Activated CD4-positive, alpha-beta T cell treated with anti-CD3 and anti-CD28 coated beads, Interleukin-2, amount 10 ng/mL, durations not matched to agents 7 days and 5 days (primary cell): ENCODE measurements at places on chromosomes 3 and 15.

GRCh38 chr3:182516597-182517336 is 276.5 kb upstream of the ATP11B start:
- no peak for DNase-seq

DNA sequence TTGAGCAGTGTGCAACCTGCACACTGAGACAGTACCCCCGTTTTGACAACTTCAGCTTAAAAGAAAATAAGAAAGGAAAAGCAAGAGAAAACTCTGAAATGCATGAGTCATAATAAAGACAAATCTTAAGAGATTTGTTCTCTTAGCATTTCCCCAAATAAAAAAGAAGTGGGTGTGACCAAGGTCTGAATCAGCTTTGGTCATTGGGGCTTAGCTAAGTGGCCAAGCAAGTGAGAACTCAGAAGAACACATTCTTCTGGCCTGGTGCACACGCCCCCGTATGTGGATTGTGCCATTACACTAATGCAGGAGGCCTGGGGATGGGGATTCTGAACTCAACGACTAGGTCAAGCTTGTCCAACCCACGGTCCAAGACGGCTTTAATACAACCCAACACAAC is 56.9 kb upstream of the PDZRN3 start:
- DNase-seq: no peak

GRCh38 chr3:87957575-87957974 is 101.2 kb downstream of the CGGBP1 start:
- DNase-seq: no peak

DNA sequence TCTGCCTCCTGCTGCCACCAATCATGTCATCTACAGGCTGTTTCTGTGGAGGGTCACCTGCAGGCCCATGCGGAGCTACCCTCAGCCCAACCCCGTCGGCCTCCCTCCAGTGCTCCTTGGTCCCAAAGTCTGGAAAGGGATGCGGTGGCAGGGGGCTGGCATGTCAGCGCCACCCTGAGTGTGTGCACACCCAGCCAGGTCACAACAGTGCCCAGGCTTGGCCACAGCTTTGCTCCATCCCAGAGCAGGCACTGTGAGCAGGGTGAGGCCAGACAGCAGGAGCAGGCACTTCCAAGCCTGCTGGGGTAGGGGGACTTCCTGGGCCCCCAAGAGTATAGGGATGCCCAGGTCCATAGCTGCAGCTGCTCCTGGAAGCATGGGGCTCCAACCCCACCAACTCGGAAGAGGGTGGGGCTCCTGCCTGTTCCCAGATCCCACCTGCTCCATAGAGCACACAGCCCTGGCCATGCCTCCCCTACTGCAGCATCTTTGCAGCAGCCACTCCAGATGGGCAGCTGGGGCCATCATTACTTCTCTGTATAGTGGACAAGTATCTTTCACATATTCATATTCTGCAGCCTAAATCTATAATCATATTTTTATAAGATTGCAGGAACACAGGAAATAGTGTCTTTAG is 109.3 kb downstream of the CBLB start:
- DNase-seq: no peak

GRCh38 chr15:73872346-73872745 is 1.0 kb upstream of the TBC1D21 start:
- DNase-seq: no peak

DNA sequence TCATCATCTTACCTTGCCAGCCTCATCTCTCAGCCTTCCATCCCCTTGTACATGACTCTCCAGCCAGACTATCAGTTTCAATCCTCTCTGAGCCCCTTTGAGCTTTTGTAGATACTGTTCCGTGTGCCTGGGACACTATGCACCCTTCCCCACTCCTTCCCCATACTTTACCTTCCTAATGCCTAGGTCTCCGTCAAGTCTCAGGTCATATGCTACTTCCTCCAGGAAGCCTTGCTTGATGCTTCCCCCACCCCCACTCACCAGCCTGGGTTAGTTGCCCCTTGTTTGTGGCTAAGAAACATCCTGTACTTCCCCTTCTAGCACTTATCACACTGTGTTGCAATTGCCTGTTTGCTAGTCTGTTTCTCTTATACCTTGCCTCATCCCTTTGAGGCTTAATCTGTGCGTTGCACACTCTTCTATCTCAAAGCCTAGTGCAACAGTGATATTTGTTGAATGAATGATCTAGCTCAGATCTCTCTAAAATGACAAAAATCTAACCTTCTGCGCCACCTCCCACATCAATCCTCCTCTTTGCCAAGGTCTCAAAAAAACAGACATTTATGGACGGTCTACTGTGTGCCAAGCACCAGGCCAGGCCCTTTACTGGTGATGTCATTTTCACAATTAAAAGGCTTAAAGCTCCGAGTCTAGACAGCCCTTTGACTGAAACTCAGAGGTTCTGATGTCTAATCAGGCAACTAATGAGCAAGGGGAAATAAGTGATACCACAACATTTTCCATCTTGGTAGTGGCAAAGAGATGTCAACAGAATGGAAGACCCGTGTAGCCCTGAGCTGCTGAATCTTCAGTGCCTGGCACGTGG is 6.5 kb upstream of the USP3 start:
- peak; percentile 76 for DNase-seq

DNA sequence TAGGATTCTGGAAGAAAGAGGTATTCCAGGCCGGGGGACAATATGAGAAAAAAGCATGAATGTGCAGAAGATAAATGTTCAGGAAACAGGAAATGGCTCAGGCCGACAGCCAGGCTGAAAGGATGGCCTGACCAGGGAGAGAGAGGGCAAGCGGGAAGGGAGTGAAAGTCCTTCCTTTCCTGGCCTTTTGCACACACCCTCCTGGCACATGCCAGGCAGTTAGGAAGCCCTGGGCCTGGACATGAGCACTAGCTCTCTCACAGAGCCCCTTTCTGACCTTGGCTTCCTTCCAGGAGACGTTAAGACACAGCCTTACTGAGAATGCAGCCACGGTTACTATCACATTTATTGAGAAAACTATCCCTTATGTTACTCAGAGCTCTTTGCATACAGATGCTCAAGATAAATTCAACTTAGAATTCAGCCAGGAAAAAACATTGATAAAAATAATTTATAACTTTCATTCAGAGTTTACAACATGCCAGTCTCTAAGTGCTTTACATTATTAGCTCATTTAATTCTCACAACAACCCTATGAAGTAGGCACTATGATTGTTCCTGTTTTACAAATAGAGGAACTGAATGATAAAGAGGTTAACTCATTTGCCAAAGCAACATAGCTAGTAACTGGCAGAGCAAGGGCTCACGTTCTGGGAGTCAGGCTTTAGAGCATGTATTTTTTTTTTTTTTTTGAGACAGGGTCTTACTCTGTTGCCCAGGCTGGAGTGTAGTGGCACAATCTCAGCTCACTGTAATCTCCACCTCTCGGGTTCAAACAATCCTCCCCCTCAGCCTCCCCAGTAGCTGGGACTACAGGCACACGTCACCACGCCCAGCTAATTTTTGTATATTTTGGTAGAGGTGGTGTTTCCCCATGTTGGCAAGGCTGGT is 39.4 kb upstream of the SMAD3 start:
- DNase-seq: no peak

DNA sequence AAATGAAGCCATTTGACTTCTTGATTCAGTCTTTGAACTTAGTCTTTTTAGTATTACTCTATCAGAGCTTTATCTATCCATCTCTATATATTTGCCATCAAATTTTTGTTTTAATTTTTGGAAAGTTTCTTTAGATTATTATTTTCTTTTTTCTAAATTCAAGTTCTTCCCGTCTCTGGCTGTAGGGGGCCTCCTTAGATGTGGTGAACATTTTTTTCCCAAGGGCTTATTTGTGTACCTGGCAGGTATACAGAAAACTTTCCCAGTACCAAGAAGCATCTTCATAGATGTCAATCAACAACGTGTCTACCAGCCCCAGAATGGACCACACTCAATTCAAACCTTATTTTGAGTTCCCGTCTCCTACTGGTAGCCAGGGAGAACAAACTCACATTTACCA is 486.8 kb upstream of the CNTN4 start:
- DNase-seq: no peak

- DNase-seq: no peak
Measured at GRCh38 chr3:156321945-156322344, 201.6 kb downstream of the KCNAB1 start.

GRCh38 chr3:129428007-129428375 is 445 bp downstream of the EFCAB12 start:
- no peak for DNase-seq

- no peak for DNase-seq
Measured at GRCh38 chr3:46238386-46238785, 3.9 kb upstream of the CCR3 start.

DNA sequence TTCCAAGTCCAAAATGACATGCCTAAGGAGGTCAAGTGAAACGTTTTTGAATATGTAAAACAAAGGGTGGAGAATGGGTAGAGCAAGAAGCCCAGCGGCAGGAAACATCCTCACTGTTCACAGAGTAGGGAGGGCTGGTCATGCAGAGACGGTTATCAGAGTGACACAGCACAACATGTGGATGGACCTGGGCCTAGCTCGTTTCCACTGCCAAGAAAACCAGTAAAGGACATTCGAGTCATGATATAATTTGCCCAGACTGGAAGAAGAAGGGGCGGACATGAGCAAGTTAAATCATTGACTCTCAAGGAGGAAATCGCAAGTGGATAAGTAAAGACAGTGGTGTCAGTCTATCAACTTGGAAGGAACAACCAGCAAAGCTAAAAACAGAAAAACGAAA is 89.3 kb downstream of the LRIG1 start:
- DNase-seq: no peak

DNA sequence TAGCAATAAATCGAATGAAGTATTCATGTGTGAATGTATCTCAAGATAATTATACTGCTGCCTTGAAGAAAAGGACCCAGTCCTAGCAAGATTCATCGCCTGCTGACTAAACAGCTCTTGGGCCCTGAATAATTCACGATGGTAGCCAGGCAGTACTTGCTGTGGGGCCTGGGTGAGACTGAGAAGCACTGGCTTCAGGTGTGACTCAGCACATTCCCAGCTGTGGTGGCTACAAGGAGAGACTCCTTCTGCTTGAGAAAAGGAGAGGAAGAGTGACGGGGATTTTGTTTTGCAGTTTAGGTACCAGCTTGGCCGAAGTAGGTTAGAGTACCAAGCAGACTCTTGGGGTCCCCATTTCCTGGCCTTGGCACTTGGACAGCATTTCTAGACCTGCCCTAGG is 47.6 kb upstream of the CD200R1L start:
- DNase-seq: no peak

DNA sequence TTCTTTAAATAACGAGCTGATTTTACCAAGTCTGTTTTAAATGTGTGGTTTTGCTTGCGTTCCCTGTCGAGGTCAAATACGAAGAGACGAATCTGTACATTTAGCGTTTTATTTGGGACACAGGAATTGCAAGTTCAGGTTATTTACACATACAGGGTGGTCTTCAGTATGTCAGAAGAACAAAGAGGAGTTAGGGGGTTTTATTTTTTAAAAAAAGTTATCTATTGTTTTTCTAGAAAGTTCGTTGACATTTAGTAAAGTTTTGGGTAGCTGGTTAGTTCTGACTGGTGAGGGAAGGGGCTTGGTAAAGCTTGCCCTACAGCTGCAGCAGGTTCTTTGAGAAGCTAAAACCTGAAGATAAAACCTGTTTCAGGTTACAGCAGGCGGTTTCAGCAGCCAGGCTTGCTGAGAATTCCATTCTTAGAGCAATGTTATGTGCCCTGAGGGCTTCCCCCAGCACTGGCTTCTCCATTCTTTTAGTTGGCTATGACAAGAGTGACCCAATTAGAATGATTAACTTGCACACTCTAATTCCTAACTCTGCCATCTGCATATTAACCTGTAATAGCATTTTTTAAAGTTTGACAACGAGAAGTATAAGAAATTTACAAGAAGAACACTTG is 815 bp upstream of the ZNF280D start:
- DNase-seq: no peak

DNA sequence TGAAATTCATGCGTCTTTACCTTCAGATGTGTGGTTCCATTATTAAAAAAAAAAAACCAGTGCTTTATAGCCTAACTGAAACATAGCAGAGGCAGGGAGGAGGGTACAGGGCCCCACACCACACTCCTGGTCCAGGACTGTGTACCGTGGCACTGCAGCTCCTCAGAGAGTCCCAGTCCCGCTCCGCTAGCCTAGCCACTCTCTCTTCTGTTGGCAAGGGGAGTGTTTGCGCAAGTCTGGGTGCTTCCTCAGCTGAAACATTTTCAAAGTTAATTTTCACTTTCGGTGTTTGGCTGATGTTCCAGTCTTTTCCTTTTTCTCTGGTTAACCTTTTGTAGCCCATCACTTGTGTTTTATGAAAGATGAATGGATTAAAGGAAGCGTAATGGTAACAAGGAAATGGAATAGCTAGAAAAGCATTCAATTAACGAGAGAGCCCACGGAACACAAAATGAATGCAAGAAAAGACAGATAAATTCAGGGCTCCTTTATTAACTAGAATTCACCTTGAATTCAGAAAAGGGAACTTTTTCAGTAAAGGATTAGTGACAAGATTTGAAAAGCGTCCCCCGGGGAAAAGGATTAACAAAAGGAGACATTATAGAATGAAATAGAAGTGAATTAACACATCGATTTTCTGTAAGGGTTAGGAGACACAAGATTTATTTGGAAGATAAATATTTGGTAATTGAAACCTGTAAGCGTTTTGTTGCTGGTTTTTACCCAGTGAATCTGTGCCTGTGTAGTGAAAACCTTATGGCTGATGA is 177.0 kb downstream of the CACNA2D3 start:
- no peak for DNase-seq

DNA sequence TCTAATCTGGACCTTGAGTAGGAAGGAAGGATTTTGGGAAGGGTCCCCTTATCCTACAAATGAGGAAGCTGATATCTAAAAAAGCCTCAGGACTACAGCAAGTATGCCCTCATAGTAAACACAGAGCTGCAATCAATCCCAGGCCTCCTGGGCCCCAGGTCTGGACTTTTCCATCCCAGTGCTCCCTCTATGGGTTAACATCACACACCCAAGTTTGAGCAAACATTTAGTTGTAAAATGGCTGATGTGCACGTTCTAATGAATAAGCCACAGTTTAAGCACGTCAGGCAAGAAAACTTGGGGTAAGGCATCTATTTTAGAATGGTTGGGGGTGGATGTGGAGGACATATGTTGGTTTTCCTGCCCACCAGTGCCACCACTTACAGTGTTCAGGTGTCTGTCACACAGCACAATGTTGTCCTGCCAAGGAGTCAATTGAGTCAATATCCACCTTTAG is 44.3 kb upstream of the UBE2E1 start:
- DNase-seq: no peak

DNA sequence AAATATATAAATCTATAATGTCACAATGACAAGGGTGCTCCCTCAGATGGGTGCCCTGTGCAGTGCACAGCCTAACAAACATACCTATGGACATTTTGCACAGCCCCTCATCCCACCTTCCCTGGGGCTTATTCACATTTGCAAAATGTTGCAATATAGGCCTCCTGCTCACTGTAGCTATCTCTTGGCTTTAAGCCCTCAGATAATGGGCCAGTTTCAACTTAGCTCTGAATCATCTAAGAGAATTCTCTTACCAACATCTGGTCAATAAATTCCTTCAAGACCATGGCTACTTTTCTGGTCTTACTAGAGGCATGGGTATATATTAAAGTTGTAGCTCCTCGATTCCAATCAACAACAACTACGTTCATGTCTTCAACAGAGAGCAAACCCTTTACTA is 17.9 kb downstream of the LIPH start:
- DNase-seq: no peak
